ENCODE measurements at places on chromosomes 12 and 14.

GRCh38 chr12:110937104-110937641 is 16.8 kb upstream of the MYL2 start:
- no peak for DNase-seq

DNA sequence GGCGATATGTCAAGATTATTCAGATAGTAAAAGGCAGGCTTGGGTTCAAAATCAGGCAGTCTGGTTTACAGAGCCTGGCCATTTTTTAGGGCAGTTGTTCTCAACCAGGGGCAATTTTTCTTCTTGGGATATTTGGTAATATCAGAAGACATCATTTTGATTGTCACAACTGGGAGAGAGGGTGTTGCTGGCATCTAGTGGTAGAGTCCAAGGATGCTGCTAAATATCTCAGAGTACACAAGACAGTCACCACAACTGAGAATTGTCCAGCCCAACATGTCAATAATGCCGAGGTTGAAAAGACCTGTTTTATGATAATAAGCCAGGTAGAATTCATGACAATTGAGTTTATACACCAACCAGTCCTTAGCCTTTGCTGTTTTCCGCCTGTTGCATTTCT is 733.9 kb downstream of the NRXN3 start:
- DNase-seq = no peak

DNA sequence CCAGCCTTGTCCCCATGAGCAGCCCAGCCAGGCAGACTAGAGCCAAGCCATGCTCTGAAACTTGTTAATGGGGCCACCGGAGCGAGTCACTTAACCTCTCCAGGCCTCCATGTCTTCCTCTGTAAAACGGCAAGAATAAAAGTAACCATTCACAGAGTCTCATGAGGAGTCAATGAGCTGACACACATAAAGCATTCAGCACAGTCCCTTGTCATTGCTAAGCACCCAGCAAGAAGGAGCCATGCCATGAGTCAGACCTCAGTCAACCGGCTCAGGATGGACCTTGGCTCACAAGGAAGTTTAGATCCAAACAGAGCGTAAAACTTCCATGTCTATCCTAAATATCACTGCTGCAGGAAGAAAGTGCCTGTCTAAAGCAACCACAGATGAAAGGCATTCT is 10.6 kb downstream of the FICD start:
- DNase-seq = no peak

DNA sequence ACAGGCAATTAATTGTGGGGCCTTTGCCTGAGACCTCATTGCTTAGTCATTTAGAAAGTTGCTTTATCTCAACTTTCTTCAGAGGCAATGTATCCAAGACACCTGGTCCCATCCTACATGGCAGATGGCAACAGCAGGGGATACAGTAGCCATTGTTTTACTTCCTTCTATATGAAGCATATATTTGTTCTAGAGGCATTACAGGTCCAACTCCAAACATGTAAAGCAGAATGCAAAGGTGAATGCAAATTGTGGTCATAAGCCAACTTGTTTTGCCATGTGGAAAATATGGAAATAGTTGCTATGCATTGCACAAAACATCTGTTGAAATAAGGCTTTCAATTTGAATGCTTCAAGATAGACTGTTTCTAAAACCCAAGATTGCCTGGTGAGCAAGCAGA is 109.8 kb upstream of the BCAT1 start:
- no peak for DNase-seq

DNA sequence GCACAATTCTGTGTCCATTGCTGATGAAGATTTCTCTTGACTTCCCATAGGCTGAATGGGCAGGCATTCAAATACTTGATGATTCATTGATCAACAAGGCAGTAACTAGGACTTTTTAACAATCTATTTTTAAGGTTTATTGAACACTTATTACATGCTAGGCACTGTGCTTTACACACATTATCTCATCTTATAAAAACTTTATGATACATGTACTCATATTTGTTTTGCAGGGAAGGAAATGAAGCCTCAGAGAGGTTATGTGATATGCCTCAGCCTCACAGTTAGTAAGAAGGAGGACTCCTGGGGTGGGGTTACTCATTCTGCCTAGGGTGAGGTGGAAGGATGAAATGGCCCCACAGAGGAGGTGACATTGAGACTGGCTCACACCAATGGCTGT is 12.9 kb upstream of the EMP1 start:
- DNase-seq = no peak

DNA sequence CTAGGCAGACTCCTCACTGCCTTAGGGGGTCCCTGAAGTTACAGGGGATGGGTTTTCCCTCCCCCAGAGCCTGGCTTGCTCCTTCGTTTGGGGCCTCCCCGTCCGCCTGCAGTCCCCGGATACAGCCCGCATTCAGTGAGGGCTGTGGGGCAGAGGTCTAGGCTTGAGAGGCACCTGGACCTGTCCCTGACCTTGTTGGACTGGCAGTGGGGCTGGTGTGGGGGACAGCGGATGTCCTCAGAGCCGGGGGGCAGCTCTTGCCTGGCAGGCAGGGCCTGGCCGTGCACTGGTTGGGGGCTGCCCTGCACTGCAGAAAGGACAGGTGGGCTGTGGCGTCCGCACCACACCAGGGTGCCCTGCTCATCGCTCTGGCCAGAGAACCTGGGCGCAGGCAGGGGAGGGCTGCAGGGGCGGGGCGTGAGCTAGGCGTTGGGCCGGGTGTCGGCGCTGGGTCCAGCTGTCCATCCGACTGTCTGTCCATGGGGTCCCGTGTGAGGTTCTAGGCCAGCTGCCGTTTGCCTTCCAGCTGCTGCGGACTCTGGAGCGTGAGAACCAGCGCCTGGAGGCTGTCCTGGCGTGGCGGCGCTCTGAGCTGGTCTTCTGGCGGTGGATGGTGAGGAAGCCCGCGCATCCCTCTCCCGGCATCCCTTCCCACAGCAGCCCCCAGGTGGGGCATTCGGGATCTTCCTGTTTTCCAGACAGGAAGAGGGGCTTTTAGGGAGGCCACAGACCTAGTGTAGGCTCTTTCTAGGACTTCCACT is 6.0 kb downstream of the TEDC1 start:
- no peak for DNase-seq

DNA sequence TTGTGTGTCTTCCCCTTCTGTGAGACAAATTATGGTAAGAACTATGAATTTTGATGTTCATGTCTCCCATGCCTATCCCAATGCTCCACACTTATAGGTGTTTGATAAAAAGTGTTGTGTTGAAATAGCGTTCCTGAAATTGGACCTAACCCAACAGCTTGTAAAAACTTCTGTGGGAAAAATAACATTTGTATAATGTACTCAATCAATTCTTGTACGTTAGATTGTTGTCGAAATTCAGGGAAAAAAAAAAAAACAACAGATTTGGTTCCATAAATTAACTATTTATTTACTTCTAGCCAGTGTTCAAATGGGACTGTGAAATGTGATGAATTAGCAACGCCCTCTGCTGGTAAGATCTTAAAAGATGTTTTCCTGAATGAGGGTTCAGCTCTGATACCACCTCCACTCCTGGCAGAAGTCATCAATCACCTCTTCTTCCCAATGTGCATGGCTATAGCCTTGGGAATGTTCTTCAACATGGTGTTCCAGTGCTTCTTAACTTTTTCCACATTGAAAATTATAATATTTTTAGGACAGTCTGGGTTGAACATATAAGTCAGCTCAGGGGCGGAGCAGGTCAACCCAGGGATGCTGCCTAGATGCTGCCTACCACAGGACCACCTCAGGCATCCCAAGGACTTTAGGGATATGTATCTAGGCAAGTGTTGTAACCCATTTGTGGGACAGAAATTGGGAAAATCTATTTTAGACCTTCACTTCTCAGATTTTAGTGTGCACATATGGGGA is 170.6 kb downstream of the OTOGL start:
- no peak for DNase-seq

- no peak for DNase-seq
Observed at GRCh38 chr12:131002216-131002631, 48.5 kb downstream of the ADGRD1 start.

DNA sequence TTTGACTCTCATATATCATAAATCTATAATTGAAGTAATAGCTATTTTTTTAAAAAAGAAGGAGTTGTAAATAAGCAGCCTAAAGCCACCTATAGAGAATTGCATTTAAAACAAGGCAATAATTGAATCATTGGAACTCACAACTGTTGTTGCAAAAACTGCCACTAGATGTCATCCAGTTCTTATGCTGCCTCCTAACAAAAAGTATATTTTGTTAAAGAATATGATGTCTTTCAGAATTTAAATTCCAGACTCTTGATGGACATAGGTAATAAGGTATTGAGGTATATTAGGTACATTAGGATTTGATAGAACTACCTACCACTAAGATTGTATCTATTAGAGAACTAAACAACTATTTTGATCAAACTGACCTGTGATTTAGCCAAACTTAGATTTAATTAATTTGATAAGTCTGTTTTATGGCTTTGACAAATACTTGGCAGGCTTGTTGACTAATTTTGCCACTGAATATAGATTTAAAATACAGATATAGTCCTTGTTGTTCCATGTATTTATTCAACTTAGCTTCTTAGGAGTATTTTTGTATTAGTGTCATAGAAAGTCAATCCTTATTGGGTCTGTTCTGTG is 401.4 kb downstream of the RPL10L start:
- no peak for DNase-seq

DNA sequence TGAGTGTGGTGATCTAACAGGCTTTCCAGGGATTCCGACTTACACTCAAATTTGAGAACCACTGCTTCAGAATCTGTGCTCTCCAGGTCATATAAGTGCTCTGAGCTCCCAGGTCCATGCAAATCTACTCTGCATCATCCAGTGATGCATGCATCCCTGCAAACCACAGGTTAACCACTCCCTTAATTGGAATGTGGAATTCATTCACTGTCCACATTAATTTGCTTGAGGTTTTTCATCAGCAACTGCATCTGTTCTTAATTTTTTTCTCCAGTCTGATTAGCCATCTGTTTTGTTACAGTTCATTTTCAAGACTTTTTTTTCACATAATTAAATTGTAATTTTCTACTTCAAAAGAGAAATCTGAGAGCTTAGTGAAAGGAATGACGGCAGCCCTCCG is 43.4 kb upstream of the RIN3 start:
- peak; percentile 24 for DNase-seq

DNA sequence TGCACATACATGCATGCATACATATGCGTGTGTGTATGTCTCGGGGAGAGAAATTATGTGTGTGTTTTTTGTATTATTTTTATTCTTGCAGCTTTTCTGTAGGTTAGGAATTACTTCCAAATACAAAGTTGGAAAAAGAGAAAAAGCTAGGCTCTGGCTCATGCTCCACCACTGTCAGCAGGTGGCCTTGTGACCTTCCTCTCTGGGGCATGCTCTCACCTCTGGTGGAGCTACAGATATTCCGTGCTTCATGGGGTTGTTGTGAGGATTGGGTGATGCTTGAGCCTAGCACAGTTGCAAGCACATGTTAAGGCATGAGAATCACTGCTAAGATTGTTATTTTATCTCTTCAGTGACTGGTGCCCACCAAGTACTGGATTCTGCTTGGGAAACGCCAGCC is 6.7 kb upstream of the SERPINA6 start:
- DNase-seq = no peak

DNA sequence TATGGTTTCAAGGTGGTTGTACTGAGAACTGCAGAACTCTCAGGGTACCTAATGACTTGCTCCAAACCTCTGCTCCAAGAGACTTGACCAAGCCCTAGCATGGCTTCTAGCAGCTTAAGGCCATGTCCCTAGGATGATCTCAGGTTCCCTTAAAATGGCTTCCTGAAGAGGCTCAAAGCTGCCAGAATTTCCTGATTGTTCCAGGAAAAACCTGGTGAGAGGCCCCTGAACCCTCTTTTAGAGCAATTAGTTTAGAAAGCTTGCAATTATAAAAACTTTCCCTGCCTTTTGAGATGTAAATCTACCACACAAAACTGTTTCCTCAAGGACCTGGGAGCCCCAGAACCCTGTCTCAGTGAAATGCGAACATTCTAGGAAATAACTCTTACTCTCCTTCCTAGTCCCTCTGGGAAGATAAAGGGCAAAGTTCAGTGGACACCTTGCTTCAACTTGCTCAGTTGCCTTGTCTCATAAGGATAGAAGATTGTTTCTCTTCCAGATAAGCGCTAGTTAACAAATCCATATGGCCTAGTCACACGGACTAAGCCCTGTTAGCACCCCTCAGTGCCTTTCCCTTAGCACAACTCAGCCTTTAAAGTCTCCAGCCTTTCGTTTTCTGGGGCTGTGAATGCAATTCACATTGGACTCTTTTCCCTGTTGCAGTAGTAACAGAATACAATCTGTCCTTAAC is 2.5 kb downstream of the CMAS start:
- no peak for DNase-seq

- peak; percentile 86 for DNase-seq
Observed at GRCh38 chr12:124568431-124569374, 1.3 kb upstream of the NCOR2 start.

DNA sequence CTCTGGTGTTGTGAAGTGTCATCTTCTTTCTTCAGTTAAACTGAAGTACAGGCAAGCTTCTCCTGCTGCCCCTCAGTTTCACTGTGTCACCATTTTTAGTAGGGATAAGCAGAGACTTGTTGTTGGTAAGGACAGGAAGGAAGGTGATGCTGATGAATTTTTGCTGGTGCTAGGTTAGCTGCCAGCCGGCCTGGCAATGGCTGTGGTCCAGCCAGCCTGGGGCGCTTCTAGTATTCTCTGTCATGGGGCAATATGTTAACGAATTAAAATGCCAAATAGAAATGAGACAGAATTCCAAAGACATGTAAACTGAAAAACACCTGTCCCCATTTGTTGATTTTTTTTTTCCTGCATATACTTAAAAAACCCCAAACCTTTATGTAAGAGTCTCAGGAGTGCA is 602.9 kb downstream of the DIO2 start:
- no peak for DNase-seq

GRCh38 chr12:128471491-128471890 is 204.5 kb downstream of the TMEM132C start:
- DNase-seq = no peak

- no peak for DNase-seq
Observed at GRCh38 chr14:99716091-99716849, 32.2 kb downstream of the CYP46A1 start.

DNA sequence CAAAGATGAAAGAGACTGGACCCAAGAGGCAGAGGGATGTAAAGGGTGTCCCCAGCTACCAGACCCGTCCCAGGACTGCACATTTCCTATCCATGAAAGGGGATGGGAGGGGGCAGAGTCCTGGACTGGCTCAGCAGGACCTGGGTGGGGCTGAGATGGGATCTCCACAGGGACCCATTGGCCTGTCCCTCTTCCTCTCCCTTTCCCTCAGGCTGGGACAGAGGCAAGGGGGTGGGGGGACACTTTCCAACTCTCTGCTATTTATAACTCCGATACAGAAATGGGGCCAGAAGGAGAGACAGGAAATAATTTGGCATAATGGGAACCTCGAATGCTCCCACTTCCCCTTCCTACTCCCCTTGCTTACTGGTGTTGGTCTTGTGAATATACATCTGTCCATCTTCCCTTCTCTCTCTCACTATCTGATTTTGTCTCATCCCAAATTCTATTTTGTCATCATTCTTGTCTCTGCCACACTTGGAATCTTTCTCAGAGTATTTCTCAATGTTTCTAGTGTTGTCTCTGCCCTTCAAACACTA is 1.1 kb upstream of the ITGA7 start:
- no peak for DNase-seq

Data from AG04449 (cell line).